ENCODE measurements at places on chromosomes 5 and 9.

DNA sequence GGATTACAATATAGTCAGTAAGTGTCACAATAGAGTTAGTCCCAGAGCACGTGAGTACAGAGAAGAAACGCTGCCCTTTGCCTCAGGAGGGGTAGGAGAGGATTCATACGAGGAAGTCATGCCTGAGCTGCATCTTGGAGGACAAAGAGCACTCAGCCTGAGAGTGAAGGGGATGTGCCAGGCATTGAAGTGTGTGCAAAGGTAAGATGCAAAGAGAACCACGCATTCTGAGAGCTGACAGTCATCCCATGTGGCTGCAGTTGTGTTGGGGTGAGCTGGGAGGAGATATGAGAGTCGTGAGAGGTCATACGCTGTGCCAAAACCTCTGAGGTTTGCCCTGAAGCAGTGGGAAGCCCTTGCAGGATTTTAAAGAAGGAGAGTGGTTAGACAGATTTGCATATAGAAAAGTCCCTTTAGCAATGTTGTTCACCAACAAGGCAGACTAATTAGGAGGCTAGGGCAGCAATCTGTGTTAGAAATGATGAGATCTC is 97.5 kb downstream of the PIP5K1B start:
- no peak for DNase-seq

DNA sequence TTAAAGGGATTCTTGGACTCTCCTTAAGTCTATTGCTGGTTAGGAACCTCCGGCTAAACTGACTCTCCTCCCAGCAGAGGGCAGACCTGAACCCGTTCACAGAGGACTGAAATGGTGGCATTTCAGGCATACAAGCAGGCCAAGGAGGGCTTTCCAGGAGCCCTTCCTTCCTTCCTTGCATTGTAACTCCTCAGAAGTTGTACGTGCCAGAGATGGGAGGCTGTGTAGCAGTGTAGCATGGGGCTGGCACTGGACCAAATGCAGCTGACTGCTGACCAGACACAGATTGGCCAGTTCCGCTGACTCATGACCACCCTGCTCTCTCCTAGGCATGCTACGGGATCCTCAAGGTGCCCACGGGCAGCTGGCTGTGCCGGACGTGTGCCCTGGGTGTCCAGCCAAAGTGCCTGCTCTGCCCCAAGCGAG is 36.4 kb downstream of the JADE2 start:
- no peak for DNase-seq

GRCh38 chr5:111163000-111163399 is 61.2 kb upstream of the CAMK4 start:
- no peak for DNase-seq

DNA sequence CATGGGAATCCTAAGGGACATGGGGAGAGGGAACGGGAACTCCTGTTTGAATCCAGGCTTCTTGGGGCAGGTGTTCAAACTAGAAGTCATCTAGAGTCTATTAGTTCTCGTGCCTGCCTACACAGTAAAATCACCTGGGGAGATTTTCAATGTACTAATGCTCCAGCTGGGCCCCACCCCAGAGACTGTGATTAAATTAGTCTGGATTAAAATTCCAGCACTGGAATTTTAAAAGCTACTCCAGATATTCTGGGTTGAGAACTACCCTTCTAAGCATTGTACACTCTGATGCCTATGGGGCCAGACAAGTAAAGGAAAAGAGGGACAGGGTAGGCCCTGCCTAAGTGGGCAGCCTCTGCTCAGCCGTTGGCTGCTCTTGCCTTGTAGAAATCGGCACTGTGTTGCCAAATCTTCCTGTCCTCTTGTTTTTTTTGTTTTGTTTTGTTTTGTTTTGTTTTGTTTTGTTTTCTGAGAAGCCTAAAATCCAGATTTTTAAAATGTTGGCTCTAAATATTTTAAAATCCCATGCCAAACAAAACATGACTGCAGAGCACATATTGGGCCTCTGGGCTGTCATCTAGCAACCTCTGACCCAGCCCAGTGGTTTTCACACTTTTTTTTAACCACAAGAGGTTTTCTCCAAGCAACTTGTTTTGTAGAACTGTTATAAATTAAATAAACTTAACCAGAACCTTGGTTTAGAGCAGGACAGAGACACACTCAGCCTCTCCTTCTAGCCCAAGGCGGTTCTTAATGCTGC is 29.0 kb downstream of the ADRB2 start:
- no peak for DNase-seq

Measured in C1 segment of cervical spinal cord (tissue), 14 donors.